ENCODE measurements at places on chromosomes 16 and 17. TPM values are rescaled to one million over a fixed set of nuclear protein-coding genes. Genes with fewer than 3 reads are reported as not detected.

ADORA2B gene
- 0.71 TPM for polyA plus RNA-seq

SLC6A4 gene
- 0.09 TPM for polyA plus RNA-seq

GINS2 gene
- polyA plus RNA-seq = 1.3 TPM

TMEM231 gene
- 2.4 TPM for polyA plus RNA-seq

HOXB2 gene
- polyA plus RNA-seq = 23.1 TPM

SMG6 gene
- 8.6 TPM for polyA plus RNA-seq

SNX20 gene
- 96.1 TPM for polyA plus RNA-seq

PLD6 gene
- polyA plus RNA-seq = 16.4 TPM

BRD7 gene
- polyA plus RNA-seq = 34.5 TPM

ADAD2 gene
- polyA plus RNA-seq = not detected

EVPLL gene
- not detected for polyA plus RNA-seq

HS3ST3A1 gene
- 0.87 TPM for polyA plus RNA-seq

ZG16 gene
- not detected for polyA plus RNA-seq

GRN gene
- polyA plus RNA-seq = 58.7 TPM

ADGRG1 gene
- 0.07 TPM for polyA plus RNA-seq

CBFA2T3 gene
- polyA plus RNA-seq = 0.26 TPM

SLC6A2 gene
- polyA plus RNA-seq = not detected
